Stimulated activated memory B cell treated with anti-CD40 and anti-IgM and Interleukin-4, amounts not matched to agents 10 μg/mL and 1 μg/mL and 100 μg/mL, for 72 hours (primary cell): ENCODE measurements at places on chromosomes 13 and 19.

DNA sequence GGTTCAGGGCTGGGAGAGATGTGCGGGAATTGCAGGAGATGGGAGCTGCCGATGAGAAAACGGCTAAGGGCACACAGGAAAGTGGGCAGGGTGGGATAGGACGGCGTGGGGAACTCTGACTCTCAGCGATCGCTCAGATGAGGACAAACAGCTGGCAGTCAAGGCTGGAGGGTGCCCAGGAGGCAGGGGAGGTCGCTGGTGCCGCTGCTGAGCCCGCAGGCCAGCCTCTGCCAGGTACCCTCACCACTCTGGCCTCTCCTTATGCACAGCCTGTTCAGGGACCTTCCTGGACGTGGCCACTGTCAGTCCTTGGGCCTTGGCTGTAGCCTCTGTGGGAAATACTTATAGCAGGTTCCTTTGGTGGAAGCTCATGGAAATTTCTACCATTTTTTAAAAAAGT is 308.6 kb downstream of the TEX29 start:
- ATAC-seq, result no peak

- ATAC-seq, result peak; percentile 65
Measured at GRCh38 chr19:49331616-49332055, 3.6 kb upstream of the CD37 start.

DNA sequence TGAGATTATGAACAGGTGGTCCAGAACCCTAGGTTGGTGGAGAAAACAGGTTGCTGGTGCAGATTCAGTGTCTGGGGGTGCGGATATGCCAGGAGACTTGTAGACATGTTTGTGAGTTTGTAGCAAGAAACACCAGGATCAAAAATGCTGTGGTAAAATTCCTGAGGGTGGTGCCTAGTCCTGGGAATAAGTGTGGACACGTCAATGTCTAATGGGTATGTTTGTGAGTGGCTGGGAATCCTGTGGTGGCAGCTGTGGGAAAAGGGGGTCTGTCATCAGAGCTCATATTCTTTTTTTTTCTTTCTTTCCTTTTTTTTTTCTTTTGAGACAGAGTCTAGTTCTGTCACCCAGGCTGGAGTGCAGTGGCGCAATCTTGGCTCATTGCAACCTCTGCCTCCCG is 7.2 kb downstream of the ZNF708 start:
- no peak for ATAC-seq

DNA sequence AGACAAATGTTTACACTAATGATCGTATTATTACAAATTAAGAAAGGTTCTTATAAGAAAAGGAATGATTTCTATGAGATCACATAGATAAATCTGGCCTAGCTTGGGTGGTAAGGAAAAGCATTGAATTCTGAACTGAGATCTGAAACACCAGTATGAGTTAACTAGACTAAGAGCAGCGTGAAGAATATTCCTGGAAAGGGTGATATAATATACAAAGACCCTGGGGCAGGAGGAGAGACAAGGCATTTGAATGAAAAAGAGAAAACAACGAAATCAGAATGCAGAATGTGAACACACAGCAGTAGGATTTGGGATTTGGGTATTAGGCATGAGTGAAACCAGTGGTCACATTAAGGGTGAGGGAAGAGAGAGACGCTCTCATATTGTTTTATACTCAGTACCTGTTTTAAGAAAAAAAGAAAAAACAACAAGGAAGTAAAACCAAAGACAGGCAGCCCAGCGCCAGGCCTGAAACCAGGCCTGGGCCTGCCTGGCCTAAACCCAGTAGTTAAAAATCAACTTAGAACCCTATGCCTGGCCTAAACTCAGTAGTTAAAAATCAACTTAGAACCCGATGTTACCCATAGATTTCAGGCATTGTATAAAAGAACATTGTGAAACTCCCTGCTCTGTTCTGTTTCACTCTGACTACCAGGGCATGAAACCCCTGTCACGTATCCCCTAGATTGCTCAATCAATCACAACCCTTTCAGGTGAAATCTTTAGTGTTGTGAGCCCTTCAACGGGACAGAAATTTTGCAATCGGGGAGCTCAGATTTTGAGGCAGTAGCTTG is 287.1 kb downstream of the ITGBL1 start:
- peak; percentile 64 for ATAC-seq

DNA sequence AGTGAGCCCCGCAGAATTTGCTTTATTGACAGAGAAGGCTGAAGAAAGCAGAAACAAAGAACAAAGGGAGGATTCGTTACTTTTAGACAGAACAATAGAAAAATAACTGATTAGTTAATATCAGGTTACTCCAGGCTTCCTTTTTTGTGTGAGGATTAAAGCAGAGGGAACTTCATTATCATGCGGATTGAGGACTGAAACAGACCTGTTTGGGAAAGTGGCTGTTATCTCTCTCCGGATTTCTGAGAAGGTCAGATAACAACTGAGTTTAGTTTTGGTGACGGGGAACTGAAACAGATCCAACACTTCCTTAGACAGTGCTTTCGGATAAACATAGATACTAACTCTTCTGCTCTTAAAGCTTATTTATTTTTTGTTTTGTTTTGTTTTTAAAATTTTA is 246.4 kb upstream of the ZNF507 start:
- no peak for ATAC-seq

DNA sequence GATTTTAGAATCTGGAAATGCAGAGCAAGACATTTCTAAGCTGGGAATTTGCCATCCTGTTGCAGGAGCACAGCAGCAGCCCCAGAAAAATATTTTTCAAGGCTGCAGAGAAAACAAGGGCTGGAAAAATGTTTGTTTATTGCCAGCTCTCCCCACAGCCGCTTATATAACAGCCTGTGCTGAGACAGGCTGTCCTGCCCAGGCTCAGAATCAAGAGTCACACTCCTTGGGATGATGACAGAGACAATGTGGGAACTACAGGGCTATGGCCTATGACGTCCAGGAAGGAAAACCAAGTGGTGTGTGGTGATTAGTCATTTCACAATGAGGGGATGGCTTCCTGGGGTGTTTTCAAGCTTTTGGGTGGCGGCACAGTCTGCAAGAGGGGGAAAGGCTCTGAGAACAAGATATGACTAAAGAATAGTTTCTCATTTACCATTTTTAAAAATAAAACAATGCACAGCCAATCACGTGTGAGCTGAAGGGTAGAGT is 136.3 kb upstream of the SERP2 start:
- ATAC-seq, result peak; percentile 46
